ENCODE measurements at places on chromosomes 13 and 19.

DNA sequence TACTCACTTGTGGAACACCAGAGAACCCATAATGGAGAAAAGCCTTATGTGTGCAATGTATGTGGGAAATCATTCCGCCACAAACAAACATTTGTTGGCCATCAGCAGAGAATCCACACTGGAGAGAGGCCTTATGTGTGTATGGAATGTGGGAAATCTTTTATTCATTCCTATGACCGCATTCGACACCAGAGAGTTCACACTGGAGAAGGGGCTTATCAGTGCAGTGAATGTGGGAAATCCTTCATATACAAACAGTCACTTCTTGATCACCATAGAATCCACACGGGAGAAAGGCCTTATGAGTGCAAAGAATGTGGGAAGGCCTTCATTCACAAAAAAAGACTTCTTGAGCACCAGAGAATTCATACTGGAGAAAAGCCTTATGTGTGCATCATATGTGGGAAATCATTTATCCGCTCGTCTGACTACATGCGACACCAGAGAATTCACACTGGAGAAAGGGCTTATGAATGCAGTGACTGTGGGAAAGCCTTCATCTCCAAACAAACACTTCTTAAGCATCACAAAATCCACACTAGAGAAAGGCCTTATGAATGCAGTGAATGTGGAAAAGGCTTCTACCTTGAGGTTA, 10.9 kb downstream of the ZNF549 start:
- no peak for DNase-seq

DNA sequence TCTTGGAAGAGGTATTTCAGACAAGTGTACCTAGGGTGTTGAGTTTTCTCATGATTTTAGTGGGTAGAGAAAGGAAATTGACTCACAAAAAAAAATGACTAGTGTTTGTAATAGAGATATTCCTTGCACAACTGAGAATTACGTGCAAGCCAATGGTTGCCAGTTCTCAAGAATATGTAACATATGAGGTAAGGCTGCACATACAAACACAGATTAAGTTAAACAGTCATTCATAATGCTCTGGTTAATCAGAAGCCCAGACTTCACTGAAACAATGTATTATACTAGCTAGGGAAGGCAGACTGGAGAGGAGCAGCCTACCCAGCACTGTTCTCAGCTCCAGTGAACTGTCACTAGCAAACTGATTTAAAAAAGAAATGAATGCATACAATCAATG, 418.3 kb downstream of the DIAPH3 start:
- DNase-seq, result no peak

DNA sequence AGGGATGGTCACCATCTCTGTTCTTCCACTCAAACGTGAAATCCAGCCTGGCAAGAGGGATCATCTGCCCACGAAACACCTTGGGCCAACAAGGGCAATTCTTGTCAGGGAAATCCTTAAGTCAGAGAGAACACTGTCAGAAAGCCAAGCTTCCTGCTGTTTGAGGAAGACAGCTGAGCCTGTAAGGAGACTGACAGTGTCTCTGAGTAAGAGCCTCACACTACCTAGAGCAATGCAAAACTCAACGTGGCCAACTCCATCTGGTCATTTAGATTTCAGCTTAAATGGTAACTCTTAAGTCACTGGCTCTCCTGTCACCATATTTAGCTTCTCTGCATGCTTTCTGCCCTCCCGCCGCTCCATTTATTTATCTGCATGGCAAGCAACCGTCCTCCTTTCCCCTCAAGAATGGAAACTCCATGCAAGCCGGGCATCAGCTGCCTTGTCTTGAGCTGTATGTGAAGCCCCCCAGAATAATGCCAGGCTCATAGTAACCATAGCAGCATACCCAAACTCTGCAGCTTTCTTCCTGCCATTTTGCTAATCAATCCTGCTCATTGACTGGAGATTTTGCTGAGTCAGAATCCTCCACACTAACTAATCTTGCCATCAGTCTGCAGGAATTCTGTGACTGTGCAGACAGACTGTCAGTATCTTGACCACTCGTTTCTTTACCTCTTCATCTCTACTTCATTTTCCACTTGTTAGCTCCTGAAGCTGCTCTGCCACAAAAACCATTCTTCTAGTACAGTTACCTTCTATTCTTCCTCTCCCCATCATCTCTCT, 159.8 kb downstream of the IRS2 start:
- no peak for DNase-seq

GRCh38 chr13:41848435-41849255, 112.3 kb downstream of the VWA8 start:
- no peak for DNase-seq

GRCh38 chr19:19637523-19638251, 5.8 kb downstream of the GMIP start:
- DNase-seq, result no peak

GRCh38 chr13:51894239-51894638, 32.5 kb downstream of the CCDC70 start:
- no peak for DNase-seq
